Activated CD4-positive, CD25-positive, alpha-beta regulatory T cell (primary cell): ENCODE measurements at places on chromosomes 7 and 10.

- DNase-seq, result no peak
Measured at GRCh38 chr7:45017253-45017652, 17.3 kb downstream of the CCM2 start.

DNA sequence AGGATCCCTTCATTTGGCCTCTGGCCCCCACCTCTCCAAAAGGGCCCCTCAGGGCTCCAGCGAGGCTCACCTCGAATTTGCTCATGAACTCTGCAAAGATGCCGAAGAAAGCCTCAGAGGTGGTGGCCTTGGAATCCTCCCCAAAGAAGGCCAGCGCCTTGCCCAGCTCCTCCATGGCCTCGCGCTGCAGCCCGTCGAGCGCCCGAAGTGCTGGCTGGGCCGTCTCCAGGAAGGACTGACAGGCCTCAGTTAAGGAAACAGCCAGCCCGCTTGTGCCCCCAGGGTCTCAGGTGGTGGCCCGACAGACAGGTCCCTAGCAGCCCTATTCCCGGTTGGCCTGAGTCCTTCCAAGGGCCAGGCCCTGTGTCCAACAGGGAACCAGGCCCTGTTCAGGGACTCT is 50.2 kb upstream of the DAGLB start:
- no peak for DNase-seq

- DNase-seq, result no peak
Measured at GRCh38 chr10:102255404-102255803, 10.1 kb downstream of the GBF1 start.

DNA sequence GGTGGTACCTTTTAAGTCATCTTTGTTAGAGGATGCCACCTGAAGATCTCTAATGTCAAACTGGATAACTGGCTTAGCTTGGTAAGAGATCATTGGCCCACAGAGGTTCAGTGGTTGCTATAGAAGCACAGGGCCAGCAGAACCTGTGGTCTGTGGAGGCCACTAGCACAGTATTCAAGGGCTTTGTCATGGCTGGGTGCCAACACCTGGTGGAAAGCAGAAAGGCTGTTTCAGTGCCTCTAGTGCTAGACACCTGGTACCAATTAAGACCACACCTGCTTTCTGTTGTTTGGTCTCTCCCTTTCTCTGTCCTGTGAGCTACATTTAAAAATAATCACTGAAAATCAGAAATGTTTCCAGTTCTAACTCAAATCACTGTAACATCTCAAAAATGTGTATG is 10.0 kb upstream of the PCGF5 start:
- DNase-seq, result no peak

- DNase-seq, result no peak
Measured at GRCh38 chr7:140568021-140568813, 72.4 kb downstream of the DENND2A start.

DNA sequence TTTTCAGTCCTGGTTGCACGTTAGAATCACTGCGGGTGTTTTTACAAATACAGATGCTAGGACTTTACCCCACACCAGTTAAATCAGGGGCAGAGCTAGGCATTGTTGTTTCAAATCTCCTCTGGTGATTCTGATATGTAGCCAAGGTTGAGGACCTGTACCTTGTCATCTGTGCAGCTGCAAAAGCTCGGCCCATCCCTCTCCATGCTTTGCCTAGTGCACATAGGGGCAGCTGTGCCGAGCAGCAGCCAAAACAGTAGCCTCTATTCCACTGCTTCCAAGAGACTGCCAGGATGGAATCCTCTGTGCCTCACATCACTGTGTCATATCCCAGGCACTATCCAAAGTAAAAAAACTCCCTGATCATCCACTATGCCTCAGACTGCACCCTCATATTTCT is 181.3 kb downstream of the CDK14 start:
- DNase-seq, result no peak

- DNase-seq, result no peak
Measured at GRCh38 chr7:141649137-141649864, 52.7 kb downstream of the DENND11 start.

- DNase-seq, result no peak
Measured at GRCh38 chr7:16233517-16233916, 187.8 kb downstream of the CRPPA start.

GRCh38 chr7:50866343-50867033 is 83.8 kb upstream of the GRB10 start:
- DNase-seq, result no peak

GRCh38 chr10:15461353-15462108 is 90.4 kb upstream of the FAM171A1 start:
- DNase-seq, result no peak
